ENCODE measurements at places on chromosomes 1 and 21.

- H3K4me3 ChIP-seq: no peak overlapping the region
- peaks cover 2% of the 10 kb centered on the region for H3K4me1 ChIP-seq
- H3K27me3 ChIP-seq: peaks cover 27% of the 10 kb centered on the region
- no peak overlapping the region for H3K27ac ChIP-seq
- no peaks in the 10 kb centered on the region for H3K36me3 ChIP-seq
- no peak for DNase-seq
Observed at GRCh38 chr1:237867380-237867888, 23.3 kb downstream of the ZP4 start.

DNA sequence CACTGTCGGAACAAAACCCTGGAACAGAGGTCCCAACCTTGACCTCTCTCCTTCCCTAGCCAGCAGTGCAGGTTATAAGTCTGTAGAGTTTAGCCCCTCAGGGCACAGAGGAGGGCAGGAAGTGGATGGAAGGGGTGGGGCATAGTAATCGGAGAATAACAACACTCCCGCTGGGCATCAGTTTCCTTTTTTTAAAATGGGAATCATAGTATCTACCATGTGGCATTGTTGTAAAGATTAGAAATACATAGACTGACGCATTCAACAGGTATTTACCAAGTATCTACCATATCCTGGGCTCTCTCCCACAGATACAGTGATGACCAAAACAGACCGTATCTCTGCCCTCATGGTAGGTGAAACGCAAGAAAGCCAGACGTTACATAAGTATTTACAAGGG is 24.9 kb upstream of the ATF3 start:
- peaks cover 20% of the 10 kb centered on the region for H3K27me3 ChIP-seq
- no peaks in the 10 kb centered on the region for H3K4me1 ChIP-seq
- DNase-seq: no peak
- H3K4me3 ChIP-seq: no peak overlapping the region
- H3K36me3 ChIP-seq: no peaks in the 10 kb centered on the region

DNA sequence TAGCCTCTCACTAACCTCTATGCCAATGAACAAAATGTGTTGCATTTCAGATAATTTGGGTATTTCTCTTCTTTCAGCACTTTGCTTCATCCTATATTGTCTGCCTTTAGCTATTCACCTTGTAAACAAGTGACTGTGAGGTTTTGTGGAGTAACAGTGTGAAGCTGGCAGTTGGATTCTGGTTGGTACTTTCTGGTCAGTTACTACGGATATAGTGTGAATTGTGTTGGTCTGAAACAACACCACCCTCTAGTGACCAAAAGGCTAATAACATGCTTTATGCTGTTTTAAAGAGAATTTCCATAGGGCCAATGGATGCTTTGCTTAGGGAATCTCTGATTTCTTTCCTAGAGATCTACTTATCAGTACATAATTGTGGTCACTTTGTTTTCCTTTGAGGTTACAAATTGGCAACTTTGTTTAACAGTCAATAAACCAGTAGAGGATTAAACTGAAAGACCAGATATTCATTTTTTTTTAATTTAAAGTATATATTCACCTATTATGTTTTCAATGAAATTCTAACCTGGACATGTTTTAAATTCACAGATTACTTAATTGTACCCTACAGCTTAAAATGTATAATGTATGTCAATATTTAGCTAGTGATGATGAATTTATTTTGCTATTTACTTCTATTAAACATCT is 2.5 kb upstream of the PTGER3 start:
- H3K4me3 ChIP-seq: peak overlapping the region; percentile 34
- H3K4me1 ChIP-seq: peaks cover 8% of the 10 kb centered on the region
- H3K27me3 ChIP-seq: peaks cover 18% of the 10 kb centered on the region
- H3K36me3 ChIP-seq: no peaks in the 10 kb centered on the region
- no peak overlapping the region for H3K27ac ChIP-seq

DNA sequence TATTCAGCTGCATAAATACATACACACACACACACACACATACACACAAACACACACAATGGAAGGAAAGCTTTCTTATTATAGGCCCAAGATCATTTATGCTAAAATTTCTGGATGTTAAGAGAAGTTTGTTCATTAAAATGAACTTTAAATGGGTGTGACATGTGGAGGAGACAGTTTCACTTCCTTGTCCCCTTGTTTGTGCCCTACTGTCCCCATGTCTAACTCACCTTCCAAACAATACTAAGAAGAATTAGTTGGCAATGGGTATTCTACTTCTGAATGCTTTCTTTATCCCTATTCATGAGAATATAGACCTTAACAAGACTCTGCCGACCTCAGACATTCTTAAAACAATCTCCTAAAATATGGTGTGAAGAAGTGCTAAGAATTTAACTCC is 63.5 kb upstream of the NRIP1 start:
- no peak overlapping the region for H3K27ac ChIP-seq
- peaks cover 8% of the 10 kb centered on the region for H3K27me3 ChIP-seq
- no peaks in the 10 kb centered on the region for H3K36me3 ChIP-seq
- H3K4me3 ChIP-seq: no peak overlapping the region

- peaks cover 4% of the 10 kb centered on the region for H3K36me3 ChIP-seq
- no peaks in the 10 kb centered on the region for H3K27me3 ChIP-seq
- no peak for DNase-seq
- no peak overlapping the region for H3K27ac ChIP-seq
- H3K4me3 ChIP-seq: no peak overlapping the region
Observed at GRCh38 chr1:193293726-193294125, 107.3 kb upstream of the B3GALT2 start.

GRCh38 chr1:51690285-51690961 is 73.5 kb downstream of the OSBPL9 start:
- no peak overlapping the region for H3K4me3 ChIP-seq
- no peak for DNase-seq
- H3K27me3 ChIP-seq: no peaks in the 10 kb centered on the region
- H3K36me3 ChIP-seq: no peaks in the 10 kb centered on the region
- peaks cover 9% of the 10 kb centered on the region for H3K4me1 ChIP-seq
- no peak overlapping the region for H3K27ac ChIP-seq

GRCh38 chr1:240946926-240947325 is 335.0 kb upstream of the GREM2 start:
- H3K27ac ChIP-seq: no peak overlapping the region
- H3K36me3 ChIP-seq: no peaks in the 10 kb centered on the region
- no peaks in the 10 kb centered on the region for H3K4me1 ChIP-seq
- H3K4me3 ChIP-seq: no peak overlapping the region

DNA sequence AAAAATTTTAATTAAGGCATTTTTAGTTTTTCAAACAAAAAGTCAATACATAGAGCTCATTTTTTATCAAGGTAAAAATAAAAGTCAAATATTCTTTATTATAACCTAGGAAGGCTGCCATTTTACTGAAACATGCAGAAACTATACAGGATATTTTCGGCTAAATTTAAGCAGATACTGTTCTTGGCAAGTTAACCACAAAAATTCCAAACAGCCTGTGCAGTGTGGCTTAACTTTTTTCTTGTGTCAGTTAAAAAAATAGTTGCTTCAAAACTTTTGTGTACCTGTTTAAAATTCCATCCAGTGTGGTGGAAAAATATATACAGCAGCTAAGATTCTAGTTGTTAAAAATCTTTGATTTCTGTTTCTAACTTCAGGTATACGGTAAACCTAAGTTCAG is 135.0 kb downstream of the ATP5PO start:
- H3K4me3 ChIP-seq: no peak overlapping the region
- no peaks in the 10 kb centered on the region for H3K27me3 ChIP-seq
- H3K27ac ChIP-seq: no peak overlapping the region
- H3K4me1 ChIP-seq: no peaks in the 10 kb centered on the region
- peaks cover 9% of the 10 kb centered on the region for H3K36me3 ChIP-seq

GRCh38 chr1:111249960-111250359 is 22.4 kb downstream of the CHI3L2 start:
- H3K27me3 ChIP-seq: no peaks in the 10 kb centered on the region
- peaks cover 39% of the 10 kb centered on the region for H3K4me1 ChIP-seq
- no peak overlapping the region for H3K4me3 ChIP-seq
- no peak overlapping the region for H3K27ac ChIP-seq
- no peaks in the 10 kb centered on the region for H3K36me3 ChIP-seq

GRCh38 chr1:245466261-245466660 is 311.5 kb downstream of the KIF26B start:
- no peak overlapping the region for H3K4me3 ChIP-seq
- no peaks in the 10 kb centered on the region for H3K4me1 ChIP-seq
- peaks cover 11% of the 10 kb centered on the region for H3K27me3 ChIP-seq
- H3K27ac ChIP-seq: no peak overlapping the region

DNA sequence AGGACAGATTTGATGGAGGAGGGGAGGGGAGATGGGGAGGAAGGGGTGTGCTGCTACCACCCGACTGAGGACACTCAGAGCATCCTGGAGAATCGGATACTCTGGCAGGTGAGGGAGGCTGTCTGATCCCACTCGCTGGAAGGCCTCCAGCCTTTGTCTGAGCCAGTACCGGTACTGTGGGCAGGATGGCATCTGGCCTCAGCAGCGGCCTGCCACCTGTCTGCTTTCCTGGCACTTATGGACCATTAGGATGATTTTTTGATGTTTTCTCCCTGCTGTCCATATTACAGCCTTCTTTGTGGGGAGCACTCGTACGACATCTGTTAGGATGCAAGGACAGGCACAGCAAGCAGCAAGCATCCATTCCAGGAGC is 11.5 kb downstream of the ATP2B4 start:
- peaks cover 23% of the 10 kb centered on the region for H3K36me3 ChIP-seq
- no peak overlapping the region for H3K4me3 ChIP-seq
- DNase-seq: no peak
- peaks cover 53% of the 10 kb centered on the region for H3K4me1 ChIP-seq

GRCh38 chr1:112063781-112064728 is 74.6 kb upstream of the KCND3 start:
- no peak for DNase-seq
- no peaks in the 10 kb centered on the region for H3K36me3 ChIP-seq
- H3K4me3 ChIP-seq: no peak overlapping the region

DNA sequence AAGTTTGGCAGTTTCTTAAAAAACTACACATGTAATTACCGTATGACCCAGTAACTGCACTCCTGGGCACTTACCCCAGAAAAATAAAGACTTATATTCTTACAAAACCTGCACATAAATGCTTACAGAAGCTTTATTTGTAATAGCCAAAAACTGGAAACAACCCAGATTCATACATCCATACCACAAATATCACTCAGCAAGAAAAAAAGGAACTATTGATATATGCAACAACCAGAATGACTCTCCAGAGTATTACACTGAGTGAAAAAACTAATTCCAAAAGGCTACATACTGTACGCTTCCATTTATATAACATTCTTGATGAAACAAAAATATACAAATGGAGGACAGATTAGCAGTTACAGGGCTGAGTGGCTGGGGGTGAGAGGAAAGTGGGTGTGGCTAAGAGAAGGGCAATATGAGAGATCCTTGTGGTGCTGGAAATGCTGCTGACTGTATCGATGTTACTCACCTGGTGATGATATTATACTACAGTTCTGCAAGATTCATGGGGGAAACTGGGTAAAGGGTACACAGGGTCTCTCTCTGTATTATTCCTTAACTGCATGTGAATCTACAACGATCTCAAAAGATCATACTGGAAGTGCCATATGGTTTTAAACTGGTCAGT is 96.0 kb upstream of the GNG4 start:
- no peak for DNase-seq
- peaks cover 5% of the 10 kb centered on the region for H3K36me3 ChIP-seq
- no peak overlapping the region for H3K27ac ChIP-seq
- no peak overlapping the region for H3K4me3 ChIP-seq

GRCh38 chr1:58466630-58467241 is 79.8 kb downstream of the OMA1 start:
- H3K4me1 ChIP-seq: peaks cover 4% of the 10 kb centered on the region
- no peak overlapping the region for H3K4me3 ChIP-seq
- H3K27ac ChIP-seq: no peak overlapping the region
- H3K36me3 ChIP-seq: peaks cover 14% of the 10 kb centered on the region

- peaks cover 40% of the 10 kb centered on the region for H3K4me1 ChIP-seq
- no peak overlapping the region for H3K4me3 ChIP-seq
- H3K27me3 ChIP-seq: no peaks in the 10 kb centered on the region
Observed at GRCh38 chr1:111509997-111510375, 6.6 kb upstream of the ADORA3 start.

- H3K27ac ChIP-seq: no peak overlapping the region
- H3K27me3 ChIP-seq: no peaks in the 10 kb centered on the region
- no peak for DNase-seq
- H3K4me1 ChIP-seq: peaks cover 9% of the 10 kb centered on the region
- no peaks in the 10 kb centered on the region for H3K36me3 ChIP-seq
- no peak overlapping the region for H3K4me3 ChIP-seq
Observed at GRCh38 chr1:192966073-192966472, 93.1 kb downstream of the UCHL5 start.

- no peak overlapping the region for H3K27ac ChIP-seq
- H3K36me3 ChIP-seq: no peaks in the 10 kb centered on the region
- H3K4me3 ChIP-seq: no peak overlapping the region
- no peaks in the 10 kb centered on the region for H3K27me3 ChIP-seq
Observed at GRCh38 chr1:71695821-71696220, 586.5 kb downstream of the NEGR1 start.

DNA sequence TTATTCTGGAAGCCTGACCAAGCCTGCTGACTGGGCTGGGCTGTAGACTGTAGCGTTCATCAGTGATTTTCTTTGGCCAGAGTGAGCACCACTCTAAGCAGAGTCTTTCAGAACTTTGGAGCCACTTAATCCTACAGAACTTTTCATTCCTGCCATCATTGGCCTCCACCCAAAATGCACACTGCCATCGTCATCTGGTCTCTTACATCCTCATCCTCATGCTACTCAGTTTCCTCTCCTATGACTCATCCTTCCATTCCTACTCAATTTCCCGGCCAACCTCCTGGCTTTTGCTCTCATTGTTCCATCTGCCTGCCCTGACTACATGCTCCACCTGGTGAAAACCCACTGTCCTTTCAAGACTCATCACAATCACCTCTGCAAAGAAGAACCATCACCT is 233.8 kb upstream of the USP25 start:
- no peak overlapping the region for H3K4me3 ChIP-seq
- H3K27ac ChIP-seq: no peak overlapping the region
- H3K4me1 ChIP-seq: peaks cover 1% of the 10 kb centered on the region

- H3K27ac ChIP-seq: no peak overlapping the region
- H3K4me1 ChIP-seq: no peaks in the 10 kb centered on the region
- DNase-seq: no peak
- H3K36me3 ChIP-seq: no peaks in the 10 kb centered on the region
Observed at GRCh38 chr21:22889445-22889844, 1891.2 kb downstream of the NCAM2 start.

DNA sequence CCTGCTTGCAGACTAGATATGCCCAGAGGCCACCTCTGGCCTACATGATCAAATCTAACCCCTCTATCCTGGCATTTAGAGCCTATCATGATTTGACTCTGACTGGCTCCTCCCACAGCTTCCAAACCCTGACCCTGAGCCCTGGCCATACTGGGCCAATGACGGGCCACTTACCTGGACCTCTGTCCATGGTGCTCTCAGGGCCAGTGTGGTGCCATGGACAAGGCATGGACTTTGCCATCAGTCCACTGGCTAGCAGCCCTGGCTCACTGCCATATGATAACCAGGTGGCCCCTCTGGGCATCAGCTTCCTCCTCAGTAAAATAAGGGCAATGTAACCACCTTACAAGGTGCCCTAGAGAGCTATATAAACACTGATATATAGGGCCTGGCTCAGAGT is 713.4 kb downstream of the PTPRU start:
- DNase-seq: no peak
- H3K27me3 ChIP-seq: peaks cover 56% of the 10 kb centered on the region
- no peaks in the 10 kb centered on the region for H3K4me1 ChIP-seq
- no peaks in the 10 kb centered on the region for H3K36me3 ChIP-seq
- no peak overlapping the region for H3K27ac ChIP-seq
- no peak overlapping the region for H3K4me3 ChIP-seq

- H3K27ac ChIP-seq: no peak overlapping the region
- no peaks in the 10 kb centered on the region for H3K36me3 ChIP-seq
- no peaks in the 10 kb centered on the region for H3K4me1 ChIP-seq
- no peak overlapping the region for H3K4me3 ChIP-seq
- no peak for DNase-seq
- H3K27me3 ChIP-seq: no peaks in the 10 kb centered on the region
Observed at GRCh38 chr1:78408810-78409209, 82.0 kb upstream of the PTGFR start.

Data from naive thymus-derived CD8-positive, alpha-beta T cell (primary cell).